Kidney glomerular epithelial cell (primary cell): ENCODE measurements at places on chromosomes 1 and 21.

GRCh38 chr1:58576727-58577653, at the start of gene TACSTD2:
TACSTD2 (minus strand) TSS chr1:58577252; CDS start chr1:58577156, 96 bp downstream.
- DNase-seq = no peak

- DNase-seq = no peak
Measured at GRCh38 chr1:78388275-78388674, 102.5 kb upstream of the PTGFR start.

DNA sequence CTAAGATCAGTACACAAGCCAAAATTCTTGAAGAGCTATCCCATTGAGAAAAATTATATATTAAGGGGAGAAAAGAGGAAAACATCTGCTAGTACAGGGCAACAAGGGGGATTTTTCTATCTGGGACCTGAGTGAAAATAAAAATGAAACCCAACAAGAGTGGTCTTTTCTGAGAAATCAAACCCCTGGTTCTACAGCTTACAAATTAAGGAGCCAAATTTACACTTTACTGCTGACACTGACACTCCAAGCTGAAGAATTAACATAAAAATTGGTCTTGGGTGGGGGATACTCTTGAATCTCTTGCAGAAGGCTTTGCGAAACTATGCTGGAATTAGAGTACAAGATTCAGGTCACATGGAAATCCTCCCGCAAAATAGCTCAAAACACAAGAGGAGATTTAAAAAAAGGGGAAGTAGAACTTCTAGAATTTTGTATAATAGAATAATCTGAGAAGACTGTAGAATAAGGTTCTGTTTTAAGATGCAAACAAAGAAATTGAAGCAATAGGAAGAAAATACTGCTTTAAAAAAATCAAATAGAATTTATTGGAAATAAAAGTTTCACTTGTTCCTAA, 32.1 kb upstream of the HSPA13 start:
- DNase-seq = no peak

DNA sequence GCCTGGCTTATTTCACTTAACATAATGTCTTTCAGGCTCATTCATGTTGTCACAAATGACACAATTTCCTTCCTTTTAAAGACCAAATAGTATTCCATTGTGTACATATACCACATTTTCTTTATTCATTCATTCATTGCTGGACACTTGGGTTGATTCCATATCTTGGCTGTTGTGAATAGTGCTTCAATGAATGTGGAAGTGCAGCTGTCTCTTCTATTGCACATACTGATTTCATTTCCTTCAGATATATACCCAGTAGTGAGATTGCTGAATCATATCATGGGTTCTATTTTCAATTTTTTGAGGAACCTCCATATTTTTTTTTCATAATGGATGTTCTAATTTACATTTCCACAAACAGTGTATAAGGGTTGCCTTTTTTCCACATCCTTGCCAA, 38.6 kb upstream of the WLS start:
- no peak for DNase-seq

- no peak for DNase-seq
Measured at GRCh38 chr1:218433744-218434143, 88.6 kb downstream of the TGFB2 start.

DNA sequence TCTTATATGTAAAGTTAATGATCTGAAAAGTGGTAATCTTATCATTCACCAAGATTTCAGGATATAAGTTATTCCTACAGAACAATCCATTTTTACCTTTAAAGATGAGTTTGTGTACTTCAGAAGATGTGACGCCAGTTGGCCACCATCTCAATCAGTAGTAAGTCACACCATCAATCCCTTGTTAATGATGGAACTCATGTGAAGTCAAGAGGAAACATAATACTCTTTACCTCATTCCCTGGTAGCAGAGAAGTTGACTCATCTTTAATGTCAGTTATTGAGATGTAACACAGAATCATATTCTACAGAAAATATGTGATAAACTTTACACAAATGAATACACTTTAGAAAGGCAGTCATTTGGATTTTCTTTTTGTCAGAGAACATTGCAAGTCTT, 38.2 kb downstream of the MRPL39 start:
- no peak for DNase-seq

- no peak for DNase-seq
Measured at GRCh38 chr21:37436174-37436573, 69.6 kb downstream of the DYRK1A start.

DNA sequence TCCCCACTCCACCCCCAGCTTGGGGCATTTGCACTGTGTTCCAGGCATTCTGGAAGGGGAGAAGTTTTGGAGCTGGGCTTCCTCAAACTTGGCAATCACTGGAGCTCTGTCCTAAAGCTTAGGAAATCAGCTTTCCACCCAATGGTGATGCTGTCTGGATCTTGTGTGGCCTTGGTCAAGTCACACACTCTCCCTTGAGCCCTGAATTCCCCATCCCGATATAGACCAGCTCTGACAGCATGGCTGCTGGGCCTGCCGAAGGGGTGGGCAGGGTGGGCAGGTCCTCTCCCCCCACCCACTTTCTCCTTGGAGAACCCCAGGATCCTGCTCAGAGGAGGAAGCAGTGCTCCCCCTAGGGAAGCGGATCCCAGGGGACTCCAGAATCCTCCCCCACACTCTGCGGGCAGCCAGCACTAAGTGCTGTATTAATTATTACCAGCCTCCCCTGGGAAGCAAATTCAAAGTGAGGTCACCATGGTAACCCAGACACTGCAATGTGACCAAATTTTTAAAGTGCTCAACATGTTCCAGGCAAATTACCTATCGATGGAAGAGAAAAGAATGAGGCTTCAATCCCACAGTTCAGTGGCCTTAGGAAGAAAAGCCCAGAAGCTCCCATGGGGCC, 21.3 kb upstream of the LDLRAP1 start:
- DNase-seq = peak; percentile 62

- no peak for DNase-seq
Measured at GRCh38 chr1:110348050-110348449, 8.9 kb downstream of the RBM15 start.

DNA sequence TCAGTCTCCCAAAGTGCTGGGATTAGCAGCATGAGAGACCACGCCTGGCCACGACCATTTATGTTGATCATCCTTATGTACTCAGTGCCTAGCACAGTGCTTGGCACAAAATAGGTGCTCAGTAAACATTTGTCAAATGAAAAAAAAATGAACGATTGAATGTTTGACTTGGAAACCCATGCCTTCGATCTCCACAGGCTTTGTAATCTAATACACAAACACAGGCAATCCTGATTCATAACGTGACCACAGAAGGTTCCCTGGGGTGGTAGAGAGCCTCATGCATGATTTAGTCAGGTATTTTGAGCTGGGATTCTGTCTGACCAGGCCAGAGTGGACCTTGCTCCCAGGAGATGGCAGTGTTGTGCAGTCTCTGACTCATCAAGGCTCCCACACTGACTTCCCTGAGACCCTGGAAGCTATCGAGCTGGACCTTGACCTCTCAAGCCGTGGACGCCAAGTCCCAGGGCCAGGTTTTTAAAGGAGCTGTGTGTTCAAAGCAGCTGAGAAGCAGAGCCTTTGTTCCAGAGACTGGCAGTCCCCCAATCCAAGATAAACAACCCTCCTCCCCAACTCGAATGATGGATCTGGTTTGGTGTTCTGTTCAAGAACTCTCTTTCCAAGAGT, 81.1 kb downstream of the PGM1 start:
- DNase-seq = peak; percentile 92

- no peak for DNase-seq
Measured at GRCh38 chr21:20661745-20662422, 336.3 kb upstream of the NCAM2 start.

DNA sequence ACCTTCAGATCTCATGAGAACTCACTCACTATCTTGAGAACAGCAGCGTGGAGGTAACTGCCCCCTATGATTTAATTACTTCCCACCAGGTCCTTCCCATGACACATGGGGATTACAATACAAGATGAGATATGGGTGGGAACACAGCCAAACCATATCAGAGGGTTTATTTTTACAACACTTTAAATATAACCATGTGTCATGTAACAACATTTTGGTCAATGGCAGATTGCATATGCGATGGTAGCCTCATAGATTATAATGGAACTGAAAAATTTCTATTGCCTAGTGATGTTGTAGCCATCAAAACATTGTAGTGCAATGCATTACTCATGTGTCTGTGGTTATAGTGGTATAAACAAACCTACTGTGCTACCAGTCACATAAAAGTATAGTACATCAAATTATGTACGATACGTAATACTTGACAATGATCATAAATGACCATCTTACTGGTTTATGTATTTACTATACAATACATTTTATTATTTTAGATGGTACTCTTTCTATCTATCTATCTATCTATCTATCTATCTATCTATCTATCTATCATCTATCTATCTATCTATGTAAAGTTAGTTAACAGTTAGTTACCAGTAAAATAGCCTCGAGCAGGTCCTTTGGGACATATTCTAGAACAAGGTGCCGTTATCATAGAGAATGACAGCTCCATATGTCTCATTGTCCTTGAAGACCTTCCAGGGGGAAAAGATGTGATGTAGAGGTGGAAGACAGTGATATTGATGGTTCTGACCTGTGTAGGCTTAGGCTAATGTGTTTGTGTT, 12.6 kb upstream of the S100B start:
- DNase-seq = no peak

DNA sequence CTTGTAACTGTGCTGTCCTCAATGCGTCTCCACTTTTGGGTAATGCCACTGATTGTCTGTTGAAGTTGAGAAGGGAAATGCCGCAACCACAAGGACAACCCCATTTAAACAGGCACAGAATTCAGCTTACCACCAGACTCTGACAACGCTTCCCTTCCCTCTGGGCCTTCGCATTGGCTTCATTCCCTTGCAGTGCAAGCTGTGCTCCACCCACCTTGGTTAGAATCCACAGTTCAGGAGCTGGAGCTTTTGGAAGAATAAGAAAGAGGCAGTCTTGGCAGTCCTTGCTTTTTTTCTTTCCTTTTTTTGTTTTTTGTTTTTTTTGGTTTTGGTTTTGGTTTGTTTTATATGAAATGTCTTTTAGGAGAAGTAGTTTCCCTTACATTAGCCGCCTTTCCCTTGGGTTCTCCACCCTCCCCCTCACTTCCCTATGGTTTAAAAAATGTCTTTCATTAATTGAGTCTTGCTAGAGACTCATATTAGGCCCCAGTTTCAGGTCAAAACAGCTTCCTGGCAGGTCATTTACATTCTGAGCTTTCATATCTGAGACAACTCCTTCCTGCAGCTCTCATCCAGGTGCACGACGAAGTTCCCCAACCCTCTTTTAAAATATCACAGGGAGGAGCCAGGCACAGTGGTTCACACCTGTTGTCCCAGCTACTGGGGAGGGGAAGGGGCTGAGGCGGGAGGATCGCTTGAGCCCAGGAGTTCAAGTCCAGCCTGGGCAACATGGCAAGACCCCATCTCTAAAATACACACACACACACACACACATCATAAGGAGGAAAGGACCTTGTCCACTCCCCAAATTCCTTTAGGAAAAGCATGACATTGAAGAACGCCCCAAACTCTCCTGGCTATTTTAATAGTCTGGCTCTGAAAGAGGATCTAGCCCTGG, 20.7 kb upstream of the LAX1 start:
- no peak for DNase-seq

GRCh38 chr1:195481293-195481692, 1126.9 kb downstream of the KCNT2 start:
- DNase-seq = no peak

DNA sequence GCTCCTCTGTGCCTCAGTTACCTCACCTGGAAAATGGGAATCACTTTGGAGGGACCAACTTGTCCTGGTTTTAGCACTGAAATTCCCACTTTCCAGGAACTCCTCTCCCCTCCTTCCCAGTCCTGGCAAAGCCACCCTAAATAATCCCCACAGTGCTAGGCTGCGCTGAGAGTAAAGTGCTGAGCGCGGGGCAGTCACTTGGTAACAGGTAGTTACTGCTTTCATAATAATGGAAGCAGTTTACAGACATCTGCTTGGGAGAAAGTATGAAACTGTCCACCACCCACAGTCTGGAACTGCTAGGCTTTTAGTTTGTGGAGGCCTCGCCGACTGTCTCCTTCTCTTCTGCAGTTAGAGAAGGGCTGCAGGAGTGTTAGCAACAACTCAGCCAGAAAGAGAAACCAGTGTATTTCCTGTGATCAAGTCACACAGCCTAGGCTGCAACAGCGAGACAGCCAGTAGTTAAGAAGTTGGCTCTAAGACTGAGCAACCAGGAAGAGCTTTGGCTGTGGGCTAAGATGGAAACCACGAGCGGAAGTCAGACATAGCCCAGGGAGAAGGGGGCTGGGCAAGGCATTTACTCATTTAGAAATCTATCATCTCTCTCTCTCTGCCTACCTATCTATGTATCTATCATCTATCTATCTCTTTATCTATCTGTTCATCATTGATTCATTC, 30.8 kb upstream of the ABCG1 start:
- no peak for DNase-seq

DNA sequence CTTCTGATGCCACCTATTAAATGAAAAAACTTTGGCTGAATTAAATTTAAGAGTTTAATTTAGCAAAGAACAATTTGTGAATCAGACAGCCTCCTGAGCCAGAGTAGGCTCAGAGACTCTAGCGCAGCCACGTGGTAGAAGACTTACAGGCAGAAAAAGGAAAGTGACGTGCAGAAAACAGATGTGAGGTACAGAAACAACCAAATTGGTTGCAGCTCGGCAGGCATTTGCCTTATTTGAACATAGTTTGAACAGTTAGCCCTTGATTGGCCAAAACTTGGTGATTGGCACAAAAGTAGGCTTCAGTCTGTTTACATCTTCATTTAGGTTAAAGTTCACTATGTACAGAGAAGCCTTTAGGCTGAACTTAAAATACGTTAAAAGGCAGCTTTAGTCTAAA, 22.9 kb downstream of the TCP10L start:
- peak; percentile 50 for DNase-seq

GRCh38 chr1:83883979-83884378, 115.0 kb downstream of the TTLL7 start:
- no peak for DNase-seq

DNA sequence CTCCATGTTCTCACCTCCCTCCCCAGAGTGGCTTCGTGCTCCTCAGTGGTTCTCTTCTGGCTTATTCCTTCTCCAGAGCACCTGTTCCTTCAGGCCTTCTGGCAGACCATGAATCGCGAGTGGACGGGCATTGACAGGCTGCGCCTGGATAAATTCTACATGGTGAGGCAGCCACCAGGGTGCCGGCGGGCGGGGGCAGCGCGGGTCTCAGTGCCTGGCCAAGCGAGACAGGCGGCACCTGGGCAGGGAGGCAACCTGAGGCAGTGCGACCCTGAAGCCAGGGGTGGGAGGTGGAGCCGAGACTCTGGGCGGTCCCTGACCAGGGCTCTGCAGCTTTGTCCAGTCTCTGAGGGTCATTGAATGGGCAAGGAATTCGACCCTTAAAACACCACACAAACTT, 3.9 kb downstream of the RRP1 start:
- DNase-seq = no peak

DNA sequence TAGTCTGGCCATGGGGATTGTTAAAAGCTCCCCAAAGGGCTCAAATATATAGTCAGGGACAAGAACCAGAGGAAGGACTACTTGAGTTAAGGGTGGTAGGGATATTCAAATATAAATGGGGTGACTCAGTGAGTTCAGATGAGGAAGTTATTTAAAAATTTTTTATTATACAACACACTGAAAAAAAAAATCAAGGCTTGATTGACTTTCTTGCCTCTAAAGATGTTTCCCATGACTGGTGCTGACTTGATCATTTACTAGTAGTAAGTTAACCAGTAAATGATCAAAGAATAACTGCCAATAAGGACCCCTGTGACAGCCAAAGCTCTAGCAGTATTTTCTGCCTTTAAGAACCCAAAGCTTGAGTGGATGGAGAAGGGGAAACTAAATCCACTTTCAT, 357.6 kb upstream of the NR5A2 start:
- no peak for DNase-seq
